Breast epithelium (tissue), 4 donors: ENCODE measurements at places on chromosomes 1 and 21.

GRCh38 chr1:162922201-162922600, 61.2 kb upstream of the CCDC190 start:
- DNase-seq = no peak
- H3K27ac ChIP-seq = no peak overlapping the region
- no peaks in the 10 kb centered on the region for H3K4me1 ChIP-seq

GRCh38 chr1:59926381-59927123, at the start of gene CYP2J2:
Gene CYP2J2 (minus strand): TSS chr1:59926773. CDS start chr1:59926746, 27 bp downstream.
- peak within 1 kb of the TSS; percentile 70 for H3K27ac ChIP-seq
- DNase-seq = peak; percentile 55
- no peaks in the 10 kb centered on the region for H3K4me1 ChIP-seq
- H3K36me3 ChIP-seq = no peaks in the 10 kb centered on the region

DNA sequence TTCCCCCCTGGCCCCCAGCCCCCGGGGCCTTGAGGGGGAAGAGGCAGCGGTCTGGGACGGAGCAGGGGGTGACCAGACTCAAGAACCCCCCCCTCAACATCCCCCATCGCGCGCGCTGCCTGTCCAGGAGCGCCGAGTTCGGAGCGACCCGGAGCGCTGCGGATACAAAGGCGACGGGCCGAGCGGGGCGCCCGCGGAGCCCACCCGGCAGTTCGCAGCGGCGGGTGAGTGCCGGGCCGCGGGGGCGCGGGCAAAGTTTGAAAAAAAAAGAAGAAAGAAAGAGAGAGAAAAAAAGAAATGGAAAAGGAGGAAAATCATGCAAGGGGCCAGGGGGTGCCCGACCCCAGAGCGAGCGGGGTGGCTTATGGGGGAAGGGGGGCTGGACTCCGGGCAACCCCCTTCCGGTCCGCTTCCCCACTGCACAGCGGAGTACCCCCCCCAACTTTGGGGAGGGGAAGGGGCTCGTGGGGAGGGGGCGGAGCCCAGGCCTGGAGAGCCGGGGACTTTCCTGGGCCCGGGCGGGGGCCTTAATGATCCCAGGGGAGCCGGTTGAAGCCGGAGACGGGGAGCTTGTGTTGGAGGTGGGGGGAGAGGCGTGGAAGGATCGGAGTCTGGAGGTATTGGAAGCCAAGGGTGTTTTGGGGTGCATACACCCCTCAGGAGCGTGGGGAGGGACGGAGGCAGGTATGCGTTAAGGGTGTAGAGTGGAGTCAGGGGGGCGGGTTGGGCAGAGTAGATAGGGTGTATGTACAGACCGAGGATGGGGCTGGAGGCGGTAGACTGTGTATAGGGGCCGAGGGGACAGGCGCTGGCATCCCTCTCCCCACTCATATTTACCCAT, 502 bp downstream of the VANGL2 start:
- no peak for DNase-seq
- no peaks in the 10 kb centered on the region for H3K36me3 ChIP-seq
- H3K27ac ChIP-seq = peak overlapping the region; percentile 69

- no peak for DNase-seq
- H3K27ac ChIP-seq = no peak overlapping the region
- no peaks in the 10 kb centered on the region for H3K36me3 ChIP-seq
- no peaks in the 10 kb centered on the region for H3K4me1 ChIP-seq
- H3K4me3 ChIP-seq = no peak overlapping the region
- no peaks in the 10 kb centered on the region for H3K27me3 ChIP-seq
Measured at GRCh38 chr1:158101927-158102326, 78.8 kb upstream of the CD1D start.

GRCh38 chr21:17858747-17859146, 39.6 kb upstream of the C21orf91 start:
- H3K27ac ChIP-seq = no peak overlapping the region
- no peak for DNase-seq
- H3K4me3 ChIP-seq = no peak overlapping the region
- no peaks in the 10 kb centered on the region for H3K36me3 ChIP-seq
- no peaks in the 10 kb centered on the region for H3K4me1 ChIP-seq

GRCh38 chr1:171663036-171663853, 10.8 kb upstream of the MYOC start:
- no peak for DNase-seq
- no peaks in the 10 kb centered on the region for H3K4me1 ChIP-seq
- H3K4me3 ChIP-seq = no peak overlapping the region
- H3K27ac ChIP-seq = no peak overlapping the region
- no peaks in the 10 kb centered on the region for H3K36me3 ChIP-seq
- no peaks in the 10 kb centered on the region for H3K27me3 ChIP-seq

- DNase-seq = no peak
- no peak overlapping the region for H3K27ac ChIP-seq
- no peaks in the 10 kb centered on the region for H3K4me1 ChIP-seq
Measured at GRCh38 chr1:219806642-219807041, 121.7 kb downstream of the SLC30A10 start.

DNA sequence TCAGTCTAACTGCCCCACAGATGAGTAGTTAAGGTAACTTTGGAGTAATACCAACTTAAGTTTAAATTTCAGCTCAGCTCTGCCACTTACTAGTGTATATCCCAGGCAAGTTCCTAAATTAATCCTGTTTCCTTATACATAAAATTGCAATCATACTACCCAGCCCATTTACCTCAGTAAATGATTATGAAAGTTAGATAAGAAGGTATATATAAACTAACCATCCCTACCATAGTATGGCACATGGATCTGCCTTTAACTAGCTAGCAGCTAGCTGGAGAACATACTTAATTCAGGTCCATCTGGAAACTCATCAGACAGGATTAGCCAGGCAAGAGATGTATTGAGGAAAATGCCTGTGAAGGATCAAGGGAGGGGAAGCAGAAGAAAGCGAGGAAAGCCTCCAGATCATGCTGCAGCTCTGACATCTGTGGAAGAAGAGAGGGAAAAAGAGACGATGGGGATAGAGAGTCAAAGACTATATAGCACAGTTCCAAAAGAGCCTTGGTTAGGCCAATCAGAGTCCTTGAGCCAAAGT, 8.0 kb upstream of the JAK1 start:
- DNase-seq = no peak
- H3K36me3 ChIP-seq = no peaks in the 10 kb centered on the region
- H3K27me3 ChIP-seq = no peaks in the 10 kb centered on the region
- H3K4me3 ChIP-seq = no peak overlapping the region
- no peak overlapping the region for H3K27ac ChIP-seq
- no peaks in the 10 kb centered on the region for H3K4me1 ChIP-seq

- no peak overlapping the region for H3K4me3 ChIP-seq
- no peak for DNase-seq
- H3K27ac ChIP-seq = no peak overlapping the region
- no peaks in the 10 kb centered on the region for H3K36me3 ChIP-seq
- no peaks in the 10 kb centered on the region for H3K4me1 ChIP-seq
Measured at GRCh38 chr1:85857991-85858390, 149.8 kb upstream of the ZNHIT6 start.

GRCh38 chr1:222021129-222021528, 279.2 kb upstream of the DUSP10 start:
- no peak overlapping the region for H3K4me3 ChIP-seq
- no peaks in the 10 kb centered on the region for H3K4me1 ChIP-seq
- H3K27me3 ChIP-seq = no peaks in the 10 kb centered on the region
- DNase-seq = no peak

DNA sequence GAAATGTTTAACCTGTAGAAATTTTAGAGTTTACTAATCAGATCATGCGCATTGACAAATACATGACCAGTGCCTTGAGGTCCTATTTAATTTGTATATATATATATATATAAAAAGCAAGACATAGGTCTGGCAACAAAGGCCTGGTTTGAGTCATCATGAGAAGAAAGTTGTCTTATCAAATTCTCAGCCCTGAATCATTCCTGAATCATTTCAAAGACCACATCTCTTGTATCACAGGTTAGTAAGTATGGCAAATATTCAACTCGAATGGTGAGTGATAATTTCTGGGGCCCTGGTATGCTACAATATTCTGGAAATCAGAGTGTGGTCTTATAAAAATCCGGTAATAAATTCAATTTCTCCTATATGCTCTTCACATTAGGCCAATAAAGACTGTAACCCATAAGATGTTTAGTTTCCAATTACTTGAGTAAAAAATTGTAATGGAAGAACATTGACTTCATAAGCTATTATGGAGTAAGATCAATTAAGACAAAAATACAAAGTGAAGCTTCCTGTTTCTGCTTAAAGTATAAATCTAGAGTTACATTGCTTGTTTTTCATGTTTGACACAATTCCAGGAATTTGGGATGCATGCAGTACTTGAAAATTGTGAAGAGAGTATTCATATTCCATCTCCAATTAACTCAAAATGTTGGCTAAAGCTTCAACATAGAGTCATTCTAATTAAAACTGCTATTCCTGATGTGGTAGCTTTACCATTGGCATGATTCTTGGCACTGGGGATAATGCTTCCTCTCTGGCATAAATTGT, 309.4 kb downstream of the BRINP3 start:
- DNase-seq = no peak
- H3K27me3 ChIP-seq = no peaks in the 10 kb centered on the region
- H3K4me3 ChIP-seq = no peak overlapping the region
- H3K27ac ChIP-seq = no peak overlapping the region

DNA sequence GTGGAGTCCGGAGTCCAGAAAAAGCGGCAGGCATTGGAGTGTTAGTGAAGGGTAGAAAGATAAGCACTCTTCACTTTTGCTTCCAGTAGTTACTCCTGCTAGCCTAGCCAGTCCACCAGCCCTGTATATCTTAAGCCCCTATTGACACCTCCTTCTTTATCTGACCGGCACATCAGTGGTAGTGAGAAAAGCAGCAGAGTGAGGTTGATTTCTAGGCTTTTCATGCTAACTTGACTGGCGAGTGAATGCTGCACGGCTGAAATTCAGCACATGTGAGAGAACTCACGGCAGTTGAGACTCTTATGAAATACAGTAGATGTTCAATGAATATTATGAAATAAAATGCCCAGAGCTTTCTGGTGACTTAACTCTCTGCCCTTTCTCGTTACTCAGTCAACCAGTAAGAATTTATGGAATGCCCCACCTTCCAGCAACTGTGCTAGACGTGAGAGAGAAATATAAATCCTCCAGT, 128.2 kb downstream of the CACHD1 start:
- DNase-seq = no peak
- H3K4me1 ChIP-seq = no peaks in the 10 kb centered on the region
- no peaks in the 10 kb centered on the region for H3K36me3 ChIP-seq
- H3K27me3 ChIP-seq = no peaks in the 10 kb centered on the region
- H3K27ac ChIP-seq = no peak overlapping the region

- peaks cover 2% of the 10 kb centered on the region for H3K4me1 ChIP-seq
- no peaks in the 10 kb centered on the region for H3K27me3 ChIP-seq
- H3K4me3 ChIP-seq = peak overlapping the region; percentile 87
- DNase-seq = no peak
Measured at GRCh38 chr1:228735871-228736586, 750 bp downstream of the RHOU start.

GRCh38 chr1:60234776-60235175, 161.2 kb upstream of the C1orf87 start:
- H3K27ac ChIP-seq = no peak overlapping the region
- no peak for DNase-seq
- no peaks in the 10 kb centered on the region for H3K36me3 ChIP-seq
- no peaks in the 10 kb centered on the region for H3K27me3 ChIP-seq

DNA sequence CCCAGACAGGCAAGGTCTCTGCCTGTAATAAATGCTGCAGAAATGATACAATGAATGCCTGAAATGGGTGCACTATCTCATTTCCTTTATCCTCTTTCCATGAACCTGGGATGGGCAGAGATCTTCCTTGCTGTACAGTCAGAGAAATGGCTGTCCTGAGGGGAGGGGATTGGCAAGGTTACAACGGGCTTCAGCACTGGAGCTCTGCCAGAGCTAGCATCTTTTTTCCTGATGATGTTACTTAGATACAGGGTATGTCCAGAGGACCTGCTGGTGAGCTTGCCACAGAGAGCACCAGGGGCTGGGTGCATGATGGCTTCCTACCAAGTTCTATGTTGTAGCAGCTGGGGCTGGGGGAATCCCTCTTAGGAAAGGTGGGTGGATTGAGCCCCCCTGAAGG, 115.1 kb downstream of the PLXNA2 start:
- no peaks in the 10 kb centered on the region for H3K36me3 ChIP-seq
- H3K4me3 ChIP-seq = no peak overlapping the region
- H3K4me1 ChIP-seq = no peaks in the 10 kb centered on the region
- no peak overlapping the region for H3K27ac ChIP-seq
- no peak for DNase-seq
- no peaks in the 10 kb centered on the region for H3K27me3 ChIP-seq

- H3K4me3 ChIP-seq = no peak overlapping the region
- H3K27ac ChIP-seq = no peak overlapping the region
- H3K4me1 ChIP-seq = no peaks in the 10 kb centered on the region
- no peaks in the 10 kb centered on the region for H3K36me3 ChIP-seq
Measured at GRCh38 chr1:206573319-206573718, 38.9 kb downstream of the EIF2D start.

DNA sequence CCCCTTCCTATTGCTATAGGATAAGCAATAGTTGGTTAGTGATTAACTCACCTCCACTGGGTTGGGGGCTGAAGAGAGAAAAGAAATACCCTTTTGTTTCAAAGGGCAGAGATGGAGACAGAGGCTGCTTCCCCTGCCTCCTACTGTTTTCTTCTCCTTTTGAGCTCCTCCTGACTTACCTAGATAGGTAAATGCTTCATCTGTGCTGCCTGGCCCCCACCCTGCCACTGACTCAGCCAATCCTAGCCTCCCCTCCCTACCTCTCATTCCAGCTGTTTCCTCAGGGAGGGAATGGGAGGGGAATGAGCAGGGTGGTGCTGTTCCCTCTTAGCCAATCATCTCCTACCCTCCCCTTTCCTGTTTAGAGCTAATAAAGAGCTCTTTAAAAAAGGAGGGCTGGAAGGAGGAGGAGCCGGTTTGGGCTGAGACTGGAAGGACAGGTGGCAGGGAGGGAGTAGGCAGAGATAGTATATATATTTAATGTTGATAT, at the start of gene C1orf116:
Gene C1orf116 (minus strand): TSS at position 229 of the 490 bp plus-strand sequence. CDS start 5,158 bp downstream, outside the sequence.
- peak within 1 kb of the TSS; percentile 57 for H3K4me3 ChIP-seq
- H3K36me3 ChIP-seq = no peaks in the 10 kb centered on the region
- H3K27me3 ChIP-seq = no peaks in the 10 kb centered on the region
- H3K27ac ChIP-seq = peak within 1 kb of the TSS; percentile 93
- H3K4me1 ChIP-seq = no peaks in the 10 kb centered on the region

DNA sequence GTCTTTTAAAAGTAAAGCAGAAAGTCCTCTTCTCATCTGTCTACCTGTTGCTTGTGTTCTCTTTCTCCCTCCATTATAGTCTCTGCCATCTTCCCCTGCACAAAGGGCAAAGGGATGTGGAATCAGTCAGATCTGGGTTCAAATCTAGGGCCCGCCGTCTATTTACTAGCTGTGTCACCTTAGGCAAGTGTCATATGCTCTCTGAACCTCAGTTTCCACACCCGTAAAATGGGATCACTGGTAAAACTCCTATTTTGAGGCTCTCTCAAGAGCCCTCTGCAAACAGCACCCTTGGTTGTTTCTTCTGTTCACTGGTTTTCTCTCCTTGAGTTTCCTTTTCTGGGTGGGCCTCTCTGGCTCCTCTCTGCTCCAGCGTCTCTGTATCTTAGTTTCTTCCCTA, 2.6 kb upstream of the PTPRU start:
- H3K27me3 ChIP-seq = no peaks in the 10 kb centered on the region
- no peak for DNase-seq
- no peak overlapping the region for H3K4me3 ChIP-seq
- H3K27ac ChIP-seq = no peak overlapping the region
- peaks cover 8% of the 10 kb centered on the region for H3K4me1 ChIP-seq

GRCh38 chr1:246893191-246893939, 38.4 kb downstream of the AHCTF1 start:
- H3K36me3 ChIP-seq = no peaks in the 10 kb centered on the region
- H3K4me1 ChIP-seq = no peaks in the 10 kb centered on the region
- H3K4me3 ChIP-seq = no peak overlapping the region
- no peak for DNase-seq
- H3K27me3 ChIP-seq = no peaks in the 10 kb centered on the region
- no peak overlapping the region for H3K27ac ChIP-seq
